Pancreas (tissue), 10 donors: ENCODE measurements at places on chromosomes 7 and 10. TPM values are rescaled to one million over a fixed set of nuclear protein-coding genes. Genes with fewer than 3 reads are reported as not detected.

DNA sequence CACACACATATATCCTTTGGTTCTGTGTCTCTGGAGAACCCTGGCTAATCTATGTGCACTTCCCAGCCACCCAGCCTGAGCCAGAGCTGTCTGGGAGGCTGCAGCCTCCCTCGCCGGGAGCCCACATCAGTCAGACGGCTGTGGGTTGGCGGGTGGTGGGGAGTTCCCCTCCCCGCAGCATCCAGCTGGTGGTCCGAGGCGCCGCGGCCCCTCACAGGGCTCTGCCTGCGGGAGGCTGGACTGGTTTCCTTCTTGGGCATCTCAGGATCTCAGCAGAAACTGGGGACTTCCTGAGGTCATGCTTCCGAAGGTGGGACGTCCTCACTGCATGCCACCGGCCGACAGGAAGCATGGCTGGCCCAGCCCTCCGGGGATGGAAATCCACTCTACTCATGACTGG, 22.0 kb upstream of the PSMG3 start:
- DNase-seq: no peak

- DNase-seq: no peak
Observed at GRCh38 chr7:1302936-1303335, 70.3 kb downstream of the UNCX start.

- DNase-seq: no peak
Observed at GRCh38 chr10:78715435-78715834, 353.3 kb upstream of the ZMIZ1 start.

SAP25 gene
- 4.1 TPM for total RNA-seq
